ENCODE measurements at places on chromosomes 16 and 17.
A peak's percentile ranks its signal among the peaks of the same experiment; 100 is the strongest.

DNA sequence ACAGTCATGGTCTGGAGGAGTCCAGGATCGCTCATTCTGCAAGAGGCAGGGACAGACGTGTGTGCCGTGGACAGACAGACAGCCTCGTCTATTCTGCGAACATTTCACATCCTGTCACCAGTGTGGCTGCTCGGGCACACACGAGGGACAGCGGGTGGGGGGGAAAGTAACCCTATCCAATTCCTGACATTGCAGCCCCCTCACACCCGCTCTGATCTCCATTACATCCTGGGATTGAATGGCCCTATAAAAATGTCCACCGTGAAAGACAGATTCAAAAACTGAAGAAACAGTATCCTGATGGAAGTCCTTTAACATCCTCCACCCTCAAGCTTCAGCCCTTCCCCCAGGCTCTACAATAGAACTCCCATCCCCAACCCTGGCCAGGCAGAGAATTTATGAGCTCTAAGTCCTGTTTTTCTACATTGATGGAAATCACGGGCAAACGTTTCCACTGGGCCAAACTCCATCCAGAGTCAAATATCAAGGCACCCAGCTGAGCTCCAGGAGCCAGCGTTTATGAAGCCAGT is 39.4 kb downstream of the HS3ST3A1 start:
- DNase-seq: no peak

- DNase-seq: peak; percentile 15
Measured at GRCh38 chr17:69445132-69445531, 30.6 kb downstream of the MAP2K6 start.

GRCh38 chr17:34099859-34100515 is 155.1 kb upstream of the CCL2 start:
- no peak for DNase-seq

- no peak for DNase-seq
Measured at GRCh38 chr17:8718001-8718563, 26.6 kb downstream of the CCDC42 start.
